ENCODE measurements at places on chromosomes 1 and 21.

DNA sequence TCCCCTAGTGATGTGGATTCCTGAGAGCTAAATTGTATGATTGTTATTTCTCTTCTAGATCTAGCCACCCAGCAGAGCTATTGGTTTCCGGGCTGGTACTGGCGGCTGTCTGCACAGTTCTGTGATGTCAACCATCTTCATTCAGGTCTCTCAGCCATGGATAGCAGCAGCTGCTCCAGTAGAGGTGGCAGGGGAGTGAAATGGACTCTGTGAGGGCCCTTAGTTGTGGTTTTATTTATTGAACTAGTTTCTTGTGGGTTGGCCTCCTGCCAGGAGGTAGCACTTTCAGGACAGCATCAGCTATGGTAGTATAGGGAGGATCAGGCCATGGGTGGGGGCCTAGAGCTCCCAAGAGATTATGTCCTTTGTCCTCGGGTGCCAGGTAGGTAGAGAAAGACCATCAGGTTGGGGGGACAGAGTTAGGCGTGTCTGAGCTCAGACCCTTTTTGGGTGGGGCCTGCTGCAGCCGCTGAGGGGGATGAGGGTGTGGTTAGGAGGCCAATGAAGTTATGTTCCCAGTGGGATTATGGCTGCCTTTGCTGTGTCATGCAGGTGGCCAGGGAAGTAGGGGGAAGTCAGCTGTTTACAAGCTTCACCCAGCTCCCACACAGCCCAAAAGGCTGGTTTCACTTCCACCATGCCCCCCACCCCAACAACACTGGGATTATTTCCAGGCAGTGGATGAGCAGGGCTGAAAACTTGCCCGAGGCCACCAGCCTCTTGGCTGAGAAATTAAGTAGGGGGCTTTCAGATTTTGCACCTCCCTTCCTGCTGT lies 55.1 kb upstream of the RGS4 start:
- no peak for DNase-seq

- DNase-seq = no peak
Measured at GRCh38 chr1:201216395-201217085, 25.9 kb downstream of the IGFN1 start.

DNA sequence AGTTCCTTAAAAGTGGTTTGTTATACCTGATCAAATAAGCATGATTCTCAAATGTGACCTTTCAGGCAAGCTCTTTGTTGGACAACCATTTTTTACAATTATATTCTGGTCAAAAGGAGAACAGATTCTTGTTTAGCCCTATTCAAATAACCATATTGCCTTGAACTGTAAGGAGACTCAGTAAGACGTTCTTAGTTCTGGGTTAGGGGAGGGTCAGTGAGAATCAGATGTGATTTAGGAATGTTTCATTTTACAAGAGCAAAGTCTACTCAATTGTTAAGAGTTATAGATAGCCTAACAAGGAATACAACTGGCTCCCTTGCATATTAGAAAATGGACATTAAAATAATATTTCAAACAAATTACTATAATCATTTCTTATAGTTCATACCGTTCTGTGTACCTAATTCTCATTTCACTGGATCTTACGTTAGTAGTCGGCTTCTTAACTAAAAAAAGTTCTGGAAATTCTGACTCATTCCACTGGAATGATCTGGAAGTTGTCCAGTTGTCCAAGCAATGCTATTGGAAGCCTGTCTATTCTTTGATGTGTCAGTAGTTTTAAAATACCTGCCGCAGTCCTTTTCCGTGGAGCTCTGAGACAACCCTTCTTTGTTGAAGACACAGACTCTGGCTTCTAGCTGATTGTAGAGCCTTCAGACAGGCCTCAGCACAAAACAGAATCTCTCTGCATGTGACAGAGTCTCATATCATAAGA lies 88.8 kb downstream of the MAST2 start:
- DNase-seq = peak; percentile 6

DNA sequence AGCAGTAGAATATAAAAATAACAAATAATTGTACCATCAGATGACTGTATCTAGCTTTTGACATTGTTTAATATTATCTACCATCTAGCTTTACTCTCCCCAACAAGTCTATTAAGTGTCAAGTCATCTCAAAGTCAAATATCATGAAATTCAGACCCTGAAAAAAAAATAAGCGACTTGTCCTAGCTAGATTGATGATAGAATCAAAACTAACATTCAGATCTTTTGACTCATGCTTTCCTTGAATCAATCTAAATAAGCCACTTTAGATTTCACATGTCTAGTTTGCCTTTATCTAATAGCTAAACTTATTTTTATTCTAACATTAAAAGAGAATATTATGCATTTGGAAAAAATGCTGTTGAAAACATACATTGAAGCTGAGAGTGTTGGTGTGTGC lies 35.4 kb downstream of the CRB1 start:
- DNase-seq = no peak

DNA sequence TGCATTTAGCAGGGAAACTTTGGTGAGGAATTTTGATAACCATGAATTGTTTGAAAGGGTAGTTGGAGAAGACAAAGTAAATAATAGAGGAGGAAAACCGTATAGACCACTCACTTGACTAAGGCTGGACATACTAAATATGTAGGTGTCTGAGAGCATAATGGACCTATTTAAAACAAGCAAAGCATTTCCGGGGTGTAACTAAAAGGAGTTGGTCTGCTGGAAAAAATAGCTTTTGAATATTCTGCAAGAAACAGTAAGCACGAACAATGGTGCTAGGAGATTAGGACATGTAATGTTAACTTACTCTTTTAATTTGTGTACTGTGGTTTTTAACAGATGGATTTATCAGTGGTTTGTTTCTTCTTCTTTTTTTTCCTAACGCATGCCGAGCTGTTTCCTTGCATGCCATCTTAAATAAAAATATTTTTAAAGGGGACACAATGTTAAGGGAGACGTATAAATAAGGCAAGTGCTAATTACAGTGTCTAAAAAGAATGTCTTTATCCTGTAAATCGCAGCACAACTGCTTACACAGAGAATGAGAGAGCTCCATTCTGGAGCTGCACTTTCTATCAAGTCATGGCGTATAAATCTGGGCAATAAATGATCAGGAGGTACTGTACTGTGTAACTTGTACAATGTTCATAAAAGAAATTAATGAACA lies 492.1 kb downstream of the LMO4 start:
- no peak for DNase-seq

GRCh38 chr1:88658419-88658818 lies 25.7 kb upstream of the PKN2 start:
- DNase-seq = no peak

GRCh38 chr1:28703629-28704028 lies 33.1 kb upstream of the YTHDF2 start:
- DNase-seq = no peak

DNA sequence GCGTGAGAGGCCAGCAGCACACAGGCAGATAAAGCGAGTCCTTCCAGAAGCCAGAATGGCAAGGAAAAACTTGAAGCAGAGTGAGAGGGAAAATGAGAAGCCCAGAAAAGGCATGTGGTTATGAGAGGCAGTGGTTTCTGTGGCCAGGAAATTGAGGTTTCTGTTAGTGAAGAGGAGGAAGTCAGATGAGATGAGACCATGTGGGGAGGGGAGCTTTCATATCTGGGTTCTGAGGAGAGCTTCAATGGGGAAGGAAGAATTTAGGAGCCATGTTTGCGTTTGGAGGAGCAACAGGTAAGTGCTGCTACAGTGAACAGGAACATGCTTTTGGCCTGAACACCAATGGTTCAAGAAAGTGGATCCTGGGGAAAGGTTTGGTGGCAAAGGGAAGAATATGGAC lies 6.1 kb upstream of the CD1A start:
- DNase-seq = peak; percentile 29

GRCh38 chr1:980137-980571 lies 1.7 kb downstream of the PERM1 start:
- DNase-seq = no peak

DNA sequence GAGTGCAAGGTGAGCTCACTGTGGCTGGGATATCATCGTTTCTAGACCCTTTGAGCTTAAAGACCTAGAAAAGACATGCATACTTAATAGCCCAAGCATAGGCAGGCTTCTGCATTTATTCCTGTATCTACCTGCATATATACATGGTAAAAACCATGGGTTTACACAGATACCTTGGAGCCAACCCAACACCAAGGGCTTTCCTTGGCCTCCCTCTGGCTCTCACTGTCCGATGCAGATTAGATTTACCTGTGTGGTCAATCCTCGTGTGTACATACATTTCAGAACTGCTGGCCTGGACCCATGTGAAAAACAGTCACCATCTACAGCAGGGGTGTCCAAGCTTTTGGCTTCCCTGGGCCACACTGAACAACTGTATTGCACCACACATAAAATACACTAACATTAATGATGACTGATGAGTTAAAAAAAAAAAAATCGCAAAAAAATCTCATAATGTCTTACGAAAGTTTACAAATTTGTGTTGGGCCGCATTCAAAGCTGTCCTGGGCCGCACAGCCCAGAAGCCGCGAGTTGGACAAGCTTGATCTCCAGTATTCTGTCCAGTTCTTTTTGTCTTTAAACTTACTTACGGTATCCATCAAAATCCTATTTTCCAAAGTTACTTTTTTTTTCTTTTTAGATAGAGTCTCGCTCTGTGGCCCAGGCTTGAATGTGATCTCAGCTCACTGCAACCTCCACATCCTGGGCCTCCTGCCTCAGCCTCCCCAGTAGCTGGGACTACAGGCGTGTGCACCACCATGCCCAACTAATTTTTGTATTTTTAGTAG lies 43.5 kb downstream of the WDR4 start:
- DNase-seq = no peak

DNA sequence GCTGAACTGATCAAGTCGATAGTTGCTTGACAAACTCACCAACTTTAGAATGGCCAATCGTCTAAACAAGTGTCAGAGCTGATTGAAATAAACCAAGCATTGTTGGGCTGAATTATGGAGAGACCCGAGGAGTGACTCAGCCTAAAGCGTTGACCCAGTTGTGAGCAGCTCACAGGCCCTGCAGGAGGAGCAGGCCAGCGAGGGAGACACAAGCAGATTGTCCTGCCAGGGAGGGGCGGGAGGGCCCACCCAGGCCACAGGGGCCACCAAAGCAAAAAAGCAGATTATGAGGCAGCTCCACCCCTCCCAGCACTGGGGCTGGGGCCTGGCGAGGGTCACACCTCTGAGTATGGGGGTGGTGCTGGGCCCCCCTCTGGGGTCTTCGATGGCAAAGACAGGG lies 10.1 kb upstream of the MATN1 start:
- DNase-seq = no peak

GRCh38 chr1:24909388-24909898 lies 20.6 kb downstream of the RUNX3 start:
- DNase-seq = peak; percentile 15

GRCh38 chr1:3777078-3777547 lies 4.6 kb downstream of the SMIM1 start:
- no peak for DNase-seq

GRCh38 chr1:32895325-32896215 lies 5.6 kb downstream of the TMEM54 start:
- no peak for DNase-seq

- no peak for DNase-seq
Measured at GRCh38 chr21:33355355-33355754, 30.6 kb downstream of the IFNAR1 start.

- no peak for DNase-seq
Measured at GRCh38 chr1:79478160-79478559, 471.6 kb upstream of the ADGRL4 start.

DNA sequence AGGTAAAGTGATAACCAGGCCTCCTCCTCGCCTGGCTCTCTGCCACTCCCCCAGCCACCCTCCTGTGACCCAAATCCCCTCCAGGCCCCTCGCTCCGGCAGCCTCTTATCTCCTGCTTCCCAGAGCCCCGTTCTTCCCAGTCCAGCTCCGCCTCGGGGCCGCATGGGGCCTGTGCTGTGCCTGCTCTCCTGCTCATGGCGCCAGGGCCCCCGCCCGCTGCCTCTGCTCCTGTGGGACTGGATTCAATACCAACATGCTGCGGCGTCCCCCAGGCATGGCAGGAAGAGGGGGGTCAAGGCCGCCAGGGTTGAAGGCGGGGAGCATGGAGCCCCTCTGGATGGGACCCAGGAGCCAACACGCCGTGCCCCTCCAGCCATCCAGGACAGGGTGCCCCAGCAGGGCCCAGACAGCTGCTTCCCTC lies 213.0 kb upstream of the VAMP3 start:
- no peak for DNase-seq

DNA sequence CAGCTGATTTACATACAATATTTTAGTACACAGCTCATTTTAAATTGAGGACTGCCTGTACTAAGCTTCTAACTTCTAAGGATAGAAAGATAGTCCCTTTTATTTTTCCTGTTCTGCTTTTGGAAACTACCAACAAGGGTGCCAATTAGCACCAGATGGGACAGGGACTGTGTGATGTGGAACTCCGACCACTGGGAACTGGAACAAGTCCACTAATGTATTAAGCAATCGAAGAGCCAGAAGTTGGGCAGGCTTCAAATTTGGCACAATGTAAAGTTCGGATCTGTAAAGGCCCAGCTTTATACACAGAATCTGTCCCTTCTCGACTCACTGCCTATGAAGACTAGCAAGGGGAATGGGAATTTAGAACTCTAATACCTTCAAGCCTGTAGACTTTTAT lies 149.3 kb downstream of the ZC3H11B start:
- no peak for DNase-seq

DNA sequence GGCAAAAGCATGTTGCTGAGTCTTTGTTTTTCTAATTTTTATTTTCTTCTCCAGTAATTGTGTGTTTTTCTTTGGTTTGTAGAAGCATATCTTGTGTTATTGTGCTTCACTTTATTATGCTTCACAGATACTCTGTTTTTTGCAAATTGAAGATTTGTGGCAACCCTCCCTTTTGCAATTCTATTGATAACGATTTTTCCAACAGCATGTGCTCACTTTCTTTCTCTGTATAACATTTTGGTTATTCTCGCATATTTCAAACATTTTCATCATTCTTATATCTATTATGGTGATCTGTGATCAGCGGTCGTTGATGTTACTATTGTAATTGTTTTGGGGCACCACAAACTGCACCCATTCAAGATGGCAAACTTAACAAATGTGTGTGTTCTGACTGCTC lies 3.8 kb upstream of the ANGEL2 start:
- DNase-seq = no peak

GRCh38 chr1:116997636-116998035 lies 3.9 kb upstream of the CD101 start:
- DNase-seq = no peak

- DNase-seq = no peak
Measured at GRCh38 chr1:94686882-94687281, 133.3 kb upstream of the SLC44A3 start.

GRCh38 chr1:185971688-185972087 lies 237.5 kb downstream of the HMCN1 start:
- DNase-seq = no peak

- no peak for DNase-seq
Measured at GRCh38 chr1:60345621-60346020, 272.1 kb upstream of the C1orf87 start.

DNA sequence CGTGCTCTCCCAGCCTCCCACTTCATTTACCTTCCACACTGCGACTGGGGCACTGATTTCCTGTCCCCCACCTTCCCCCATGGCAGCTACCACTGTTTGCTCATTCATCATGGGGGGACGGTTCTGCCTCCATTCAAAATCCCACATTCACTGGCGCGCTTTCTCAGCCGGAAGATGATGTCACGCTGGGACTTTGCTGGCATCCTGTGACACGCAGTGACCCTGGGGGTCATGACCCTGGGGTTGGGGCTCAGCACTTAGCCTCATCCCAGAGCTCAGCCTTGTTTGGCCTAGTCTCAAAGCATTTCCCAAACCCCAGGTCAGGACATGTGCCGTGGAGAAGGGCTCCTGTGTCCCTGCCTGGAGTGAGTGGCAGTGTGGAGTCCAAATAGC lies 582 bp upstream of the KCNAB2 start:
- DNase-seq = no peak

- DNase-seq = no peak
Measured at GRCh38 chr1:85279458-85280080, 3.1 kb upstream of the BCL10 start.

- DNase-seq = no peak
Measured at GRCh38 chr1:220983877-220984635, 104.8 kb downstream of the HLX start.
